ENCODE measurements at places on chromosomes 12 and 14.

- DNase-seq: no peak
Measured at GRCh38 chr12:100141666-100141997, 1.0 kb downstream of the BLTP3B start.

DNA sequence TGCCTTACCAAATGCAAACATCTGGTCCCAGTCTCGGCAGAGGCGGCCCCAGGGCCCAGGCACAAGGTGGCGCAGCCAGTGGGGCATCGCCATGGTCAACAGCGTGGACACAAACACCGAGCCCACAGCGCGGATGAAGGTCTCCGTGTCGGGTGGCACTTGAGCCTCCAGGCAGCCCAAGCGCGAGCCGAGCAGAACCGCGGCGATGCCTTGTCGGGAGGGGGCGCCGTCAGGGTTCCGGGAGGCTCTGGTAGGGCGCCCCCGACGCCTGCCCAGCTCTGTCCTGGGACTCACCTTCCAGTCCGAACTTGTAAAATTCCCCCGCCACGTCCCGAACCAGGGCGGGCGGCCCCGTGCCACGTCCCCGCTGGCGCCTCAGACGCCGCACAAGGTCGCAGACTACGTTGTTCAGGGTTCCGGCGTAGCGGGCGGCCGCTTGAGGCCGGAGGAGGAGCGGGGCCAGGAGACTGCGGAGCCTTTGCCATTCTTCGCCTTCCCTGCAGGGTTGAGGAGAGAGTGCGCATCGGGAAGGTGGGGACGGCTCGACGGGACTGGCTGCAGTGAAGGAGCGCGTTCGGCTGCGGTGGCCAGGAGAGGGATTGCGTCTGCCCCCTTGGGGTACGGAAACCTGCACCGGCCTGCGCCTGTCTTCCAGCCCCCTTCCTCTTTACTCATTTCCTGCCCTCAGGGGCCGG is 1.7 kb downstream of the CYP27B1 start:
- peak; percentile 55 for DNase-seq

DNA sequence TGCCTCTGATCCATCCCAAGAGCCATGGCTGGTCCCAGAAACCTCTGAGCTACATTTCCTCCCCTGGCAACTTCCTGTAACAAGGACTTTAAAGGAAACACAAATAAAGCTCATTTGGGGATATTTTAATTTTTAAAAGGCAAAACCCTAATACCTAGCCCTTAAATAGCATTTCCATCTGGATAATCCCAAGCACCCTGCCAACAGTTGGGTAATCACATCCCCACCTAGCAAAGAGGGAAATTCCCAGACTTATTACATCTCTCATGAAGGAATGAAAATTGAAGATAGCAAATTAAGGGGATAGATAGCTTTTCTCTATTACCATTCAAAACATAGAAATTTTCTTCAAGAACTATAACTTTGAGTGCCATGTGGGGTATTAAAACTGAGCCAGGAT is 213.7 kb upstream of the BMP4 start:
- no peak for DNase-seq

DNA sequence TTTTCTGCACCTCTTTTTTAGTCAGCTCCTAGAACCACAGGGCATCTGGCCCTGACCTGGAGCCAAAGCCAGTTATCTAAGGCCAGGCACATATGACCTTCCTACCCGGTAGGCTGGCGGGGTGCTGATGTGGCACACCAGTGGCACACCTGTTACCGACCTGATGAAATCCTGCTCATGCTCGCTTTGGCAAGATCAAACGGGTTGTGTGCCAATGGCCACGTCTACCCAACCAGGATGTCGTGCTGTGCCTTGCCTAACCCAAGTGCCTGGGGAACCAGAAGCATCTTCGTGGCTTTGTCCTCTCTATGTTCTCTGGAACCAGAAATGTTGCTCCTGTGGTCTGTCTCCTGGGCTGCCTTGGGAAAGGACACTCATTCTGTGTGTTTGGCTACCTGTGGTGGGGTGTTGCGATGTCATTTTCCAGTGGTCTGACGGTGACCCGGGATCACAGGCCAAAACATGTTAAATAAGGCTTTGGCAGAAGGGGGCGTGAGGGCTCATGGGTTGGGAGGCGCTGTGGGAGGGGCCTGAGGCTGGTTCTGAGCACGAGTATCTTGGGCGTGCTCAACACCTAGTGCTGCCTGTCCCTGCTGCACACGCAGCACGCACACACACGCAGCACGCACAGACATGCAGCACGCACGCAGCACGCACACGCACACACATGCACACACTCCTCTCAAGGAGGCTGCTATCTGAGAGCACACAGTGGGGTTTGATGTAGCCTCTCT is 27.9 kb downstream of the CCNK start:
- DNase-seq: no peak

GRCh38 chr12:76685246-76685678 is 78.7 kb upstream of the ZDHHC17 start:
- peak; percentile 51 for DNase-seq

GRCh38 chr12:103884316-103884715 is 43.3 kb upstream of the NT5DC3 start:
- peak; percentile 73 for DNase-seq

- no peak for DNase-seq
Measured at GRCh38 chr14:58491593-58491992, 64.1 kb downstream of the KIAA0586 start.

DNA sequence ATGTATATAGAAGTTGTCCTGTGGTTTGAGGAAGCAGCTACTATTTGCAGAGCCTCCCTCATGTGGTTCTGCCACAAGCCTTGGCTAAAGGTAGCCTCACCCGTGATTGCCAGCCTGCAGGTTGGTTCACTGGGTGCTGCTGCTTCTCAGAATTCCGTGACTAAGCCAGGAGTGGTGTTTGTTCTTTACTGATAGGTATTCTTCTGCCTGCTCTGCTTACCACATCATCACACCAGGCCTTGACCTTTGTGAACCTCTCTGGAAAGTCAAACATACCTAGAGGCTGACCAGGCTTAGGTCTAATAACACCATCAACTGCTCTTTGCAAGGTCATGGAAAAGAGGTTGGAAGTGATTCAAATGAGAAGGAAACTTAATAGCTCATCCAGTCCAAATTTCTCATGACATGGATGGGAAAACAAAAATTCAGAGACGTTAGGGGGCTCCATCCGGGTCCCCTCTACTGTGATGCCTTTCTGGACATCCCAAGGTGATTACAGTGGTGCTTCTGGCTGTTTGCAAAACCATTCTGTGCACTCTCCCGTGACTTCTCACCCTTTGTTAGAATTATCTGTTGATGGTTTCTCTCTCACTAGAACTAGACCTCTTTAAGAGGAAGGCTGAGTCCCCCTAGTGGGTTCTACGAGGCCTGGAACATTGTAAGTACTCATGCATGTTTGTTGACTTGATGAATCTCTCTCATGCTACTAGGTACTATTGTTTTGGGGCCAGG is 8.5 kb upstream of the SOCS2 start:
- no peak for DNase-seq

- no peak for DNase-seq
Measured at GRCh38 chr14:67442139-67442906, 30.4 kb upstream of the PLEK2 start.

- no peak for DNase-seq
Measured at GRCh38 chr14:85576848-85577542, 47.1 kb downstream of the FLRT2 start.

DNA sequence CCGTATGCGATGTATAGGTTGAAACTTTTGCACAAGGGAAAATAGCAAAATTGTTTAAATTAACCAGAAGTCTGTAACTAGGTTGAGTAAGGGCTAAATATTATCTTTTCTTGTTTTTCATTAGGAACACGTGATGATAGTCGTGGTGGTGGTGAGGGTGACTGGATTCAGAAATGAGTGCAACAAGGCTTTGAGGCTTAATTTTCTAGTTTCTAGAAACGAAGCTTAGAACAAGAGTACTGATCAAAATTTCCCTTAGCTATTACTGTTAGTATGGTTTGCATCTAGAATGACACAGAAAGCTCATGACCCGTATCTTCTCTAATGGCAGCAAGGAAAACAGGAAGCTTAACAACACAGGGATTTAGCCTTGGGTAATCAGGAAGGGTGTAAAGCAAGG is 7.0 kb downstream of the SLIRP start:
- no peak for DNase-seq

- no peak for DNase-seq
Measured at GRCh38 chr14:34363733-34364134, 98.3 kb downstream of the SPTSSA start.

DNA sequence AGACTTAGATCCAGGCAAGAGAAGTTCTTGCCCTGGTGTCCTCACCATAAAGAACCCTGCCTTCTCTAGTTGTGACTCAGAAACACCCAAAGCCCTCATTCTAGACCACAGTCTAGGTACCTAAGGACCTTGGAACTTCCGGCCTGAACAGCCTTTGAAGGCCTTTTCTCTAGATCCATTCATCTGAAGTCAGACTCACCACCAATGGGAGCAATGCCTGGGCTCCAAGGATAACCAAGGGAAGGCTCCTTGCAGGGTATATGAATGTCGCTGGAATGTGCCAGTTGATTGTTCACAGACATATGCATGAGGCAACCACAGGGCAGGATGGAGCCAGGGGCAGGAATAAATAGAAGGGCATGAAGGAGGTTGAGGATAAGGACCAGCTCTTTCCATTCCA is 86.3 kb downstream of the PLCZ1 start:
- DNase-seq: no peak

- DNase-seq: no peak
Measured at GRCh38 chr12:88951860-88952561, 371.7 kb upstream of the KITLG start.

GRCh38 chr14:73829526-73830431 is 21.9 kb upstream of the PTGR2 start:
- DNase-seq: no peak

DNA sequence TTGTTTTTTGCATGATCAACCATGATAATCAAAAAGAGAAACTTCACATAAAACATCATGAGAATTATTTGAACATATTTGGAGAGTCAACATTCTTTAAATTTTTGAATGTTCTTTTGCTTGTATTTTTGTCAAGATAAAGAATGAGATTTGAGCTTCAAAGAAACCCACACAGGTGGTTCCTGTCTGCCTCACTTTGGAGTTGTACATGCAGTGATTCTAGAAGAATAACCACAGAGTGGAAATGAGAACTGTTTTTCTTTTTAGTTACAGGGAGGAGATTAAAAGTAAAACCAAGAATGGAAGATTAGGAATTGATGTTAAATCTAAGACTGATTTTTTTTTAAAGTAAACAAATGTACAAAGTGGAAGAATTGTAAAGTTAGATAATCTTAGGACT is 2.3 kb upstream of the ZNF705A start:
- DNase-seq: no peak

DNA sequence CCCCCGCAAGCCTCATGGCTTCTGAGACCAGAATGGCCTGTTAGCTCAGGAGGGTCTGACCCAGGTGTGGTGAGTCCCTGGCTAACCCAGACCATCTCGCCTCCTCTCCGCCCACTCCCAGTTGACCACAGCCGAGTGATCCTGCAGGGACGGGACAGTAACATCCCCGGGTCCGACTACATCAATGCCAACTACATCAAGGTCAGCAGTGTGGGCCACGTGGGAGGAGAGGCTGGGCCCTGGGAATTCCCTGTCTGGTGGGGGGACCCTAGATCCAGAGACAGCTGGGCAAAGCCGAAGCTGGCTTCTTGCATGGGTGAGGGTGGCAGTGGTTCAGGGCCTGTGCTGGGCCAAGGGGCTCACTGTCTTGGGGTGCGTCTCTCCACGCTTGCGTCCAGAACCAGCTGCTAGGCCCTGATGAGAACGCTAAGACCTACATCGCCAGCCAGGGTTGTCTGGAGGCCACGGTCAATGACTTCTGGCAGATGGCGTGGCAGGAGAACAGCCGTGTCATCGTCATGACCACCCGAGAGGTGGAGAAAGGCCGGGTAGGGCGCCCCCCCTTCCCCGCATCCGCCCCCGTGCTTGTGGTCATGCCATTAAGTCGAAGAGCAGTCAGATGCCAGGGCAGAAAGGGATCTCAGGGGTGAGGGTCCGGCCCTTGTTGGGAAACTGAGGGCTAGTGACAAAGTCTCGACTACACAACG is 5.0 kb downstream of the PTPN6 start:
- no peak for DNase-seq

GRCh38 chr12:100508751-100509150 is 35.1 kb downstream of the NR1H4 start:
- DNase-seq: no peak

- no peak for DNase-seq
Measured at GRCh38 chr12:132469423-132469822, 20.5 kb upstream of the FBRSL1 start.

DNA sequence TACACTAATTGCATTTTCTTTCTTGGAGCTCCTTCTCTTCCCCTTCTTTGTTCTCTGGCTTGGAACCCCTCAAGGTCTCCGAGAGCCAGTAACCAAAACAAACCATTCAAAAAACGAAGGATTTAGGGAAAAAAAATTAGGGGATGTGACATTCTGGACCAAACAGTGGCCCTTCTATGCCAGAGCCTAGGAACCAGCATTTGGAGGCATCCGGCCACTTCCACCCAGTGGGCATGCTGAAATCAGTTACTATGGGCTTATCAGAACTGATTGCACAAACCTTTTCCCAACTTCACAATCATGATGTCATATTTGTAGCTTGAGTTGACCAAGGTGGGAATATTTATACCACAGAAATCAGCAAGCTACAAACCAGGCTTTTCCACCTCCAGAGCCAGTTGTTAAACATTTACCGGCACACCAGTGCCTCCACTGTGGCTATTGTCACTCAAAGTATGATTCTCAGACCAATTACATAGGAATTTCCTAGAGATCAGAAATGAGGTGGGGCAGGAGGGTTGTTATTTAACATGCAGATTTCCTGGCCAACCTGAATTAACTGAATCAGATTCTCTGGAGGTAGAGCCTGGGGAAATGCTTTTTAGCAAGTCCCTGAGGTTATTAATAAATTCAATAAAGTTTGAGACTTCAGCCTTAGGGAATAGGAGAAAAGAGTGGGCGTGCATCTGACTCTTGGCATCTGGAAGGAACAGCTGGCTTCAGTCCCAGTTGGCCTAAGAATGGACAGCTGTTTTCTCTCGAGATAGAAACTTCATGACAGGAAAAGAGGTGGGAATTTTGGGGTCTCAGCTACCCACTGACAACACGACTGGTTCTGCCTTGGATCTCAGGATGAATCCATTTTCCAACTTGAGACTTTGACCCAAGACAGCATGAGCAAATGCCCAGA is 273.9 kb downstream of the ZFP36L1 start:
- no peak for DNase-seq

GRCh38 chr12:6962285-6963015 is 8.0 kb downstream of the PHB2 start:
- no peak for DNase-seq

- peak; percentile 65 for DNase-seq
Measured at GRCh38 chr14:98580131-98580678, 691.8 kb downstream of the BCL11B start.
